ENCODE measurements at places on chromosomes 13 and 19. TPM values are rescaled to one million over a fixed set of nuclear protein-coding genes. Genes with fewer than 3 reads are reported as not detected.

Gene CCL25
- polyA plus RNA-seq, result not detected

Gene FARP1
- 0.44 TPM for polyA plus RNA-seq

Gene FXYD1
- 2.5 TPM for polyA plus RNA-seq

Gene ERICH6B
- polyA plus RNA-seq, result not detected

Gene CEACAM4
- polyA plus RNA-seq, result not detected

Gene ZNF439
- polyA plus RNA-seq, result not detected

Gene WDR88
- polyA plus RNA-seq, result not detected

DNA sequence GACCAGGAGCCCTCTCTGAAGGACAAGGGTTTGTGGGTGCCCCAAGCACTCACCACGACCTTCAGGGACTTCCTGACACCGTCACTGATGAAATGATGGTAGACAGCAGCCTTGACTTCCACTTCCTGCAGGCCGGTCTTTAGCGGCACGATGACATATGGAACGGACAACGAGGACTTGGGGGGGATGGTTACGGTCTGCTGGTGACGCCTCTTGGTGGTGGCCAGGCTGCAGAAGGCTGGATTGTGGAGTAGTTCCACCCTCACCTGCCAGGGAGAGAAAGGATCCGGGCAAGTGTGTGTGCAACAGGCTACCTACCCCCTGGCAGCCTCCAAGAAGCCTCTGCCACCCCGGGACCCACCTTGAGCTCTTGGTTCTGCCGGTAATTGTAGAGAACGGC lies 23.2 kb downstream of the C3 start:
- DNase-seq, result no peak

DNA sequence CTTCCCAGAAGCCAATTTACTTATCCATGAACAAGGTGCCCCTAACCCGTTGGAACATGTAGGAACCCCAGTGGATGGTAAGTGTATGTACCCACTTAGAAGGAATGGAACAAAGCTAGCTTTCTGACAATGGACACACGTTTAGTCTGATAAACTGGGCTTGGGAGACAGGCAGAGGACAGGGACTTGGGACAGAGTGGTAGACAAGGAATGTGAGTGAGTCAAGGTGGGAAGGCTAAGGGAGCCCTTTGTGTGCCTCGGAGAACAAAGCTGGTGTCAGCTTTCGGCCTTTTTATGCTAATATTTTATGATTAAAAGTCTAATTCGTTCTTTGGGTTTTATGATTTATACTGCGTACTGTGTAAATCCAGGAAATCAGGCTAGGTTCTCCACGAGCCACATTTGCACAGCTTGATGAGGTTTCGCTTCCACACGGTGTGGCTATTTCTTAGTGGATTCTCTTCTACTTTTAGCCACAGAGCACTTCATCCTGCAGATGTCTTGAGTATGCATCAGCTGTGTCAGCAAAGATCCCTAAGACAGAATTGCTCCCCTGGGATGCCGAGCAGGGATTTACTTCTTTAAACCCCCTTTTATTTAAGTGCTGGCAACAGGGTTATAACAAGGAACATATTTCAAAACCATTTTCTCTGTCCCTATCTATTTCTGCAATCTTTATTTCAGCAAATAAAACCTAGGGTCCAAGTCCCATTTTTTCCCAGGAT lies 258.5 kb downstream of the DLEU7 start:
- DNase-seq, result no peak

DNA sequence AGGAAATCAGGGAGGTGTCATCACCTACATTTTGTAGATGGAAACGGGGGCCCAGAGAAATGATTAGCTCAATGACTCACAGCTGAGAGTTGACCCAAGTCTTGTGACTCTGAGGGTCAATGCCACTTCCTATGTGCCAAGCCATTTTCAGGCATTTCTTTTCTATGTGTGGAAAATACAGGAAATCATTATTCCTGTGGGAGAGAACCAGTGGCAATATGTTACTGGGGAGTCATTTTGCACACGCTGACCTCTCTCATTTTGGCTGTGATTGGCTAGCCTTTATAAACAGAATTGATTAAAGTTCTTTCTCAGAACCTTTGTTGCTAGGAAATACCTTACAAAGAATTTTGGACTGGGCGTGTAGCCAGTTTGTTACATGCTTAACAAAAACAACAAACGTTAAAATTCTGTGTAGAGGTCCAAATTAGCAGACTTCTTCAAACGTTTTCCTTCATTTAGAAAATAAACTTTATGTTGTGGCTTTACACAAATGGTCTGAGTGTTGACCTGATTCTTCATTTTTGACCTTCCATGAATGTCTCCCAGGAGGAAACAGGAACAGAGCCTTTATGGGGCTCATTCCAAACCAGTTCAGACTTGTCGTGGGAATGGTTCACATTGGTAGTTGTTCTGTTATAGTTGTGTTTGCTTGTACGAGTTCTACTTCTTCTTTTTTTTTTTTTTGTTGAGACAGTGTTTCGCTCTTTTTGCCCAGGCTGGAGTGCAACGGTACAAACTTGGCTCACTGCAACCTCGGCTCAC lies 11.4 kb downstream of the PCCA start:
- DNase-seq, result no peak

DNA sequence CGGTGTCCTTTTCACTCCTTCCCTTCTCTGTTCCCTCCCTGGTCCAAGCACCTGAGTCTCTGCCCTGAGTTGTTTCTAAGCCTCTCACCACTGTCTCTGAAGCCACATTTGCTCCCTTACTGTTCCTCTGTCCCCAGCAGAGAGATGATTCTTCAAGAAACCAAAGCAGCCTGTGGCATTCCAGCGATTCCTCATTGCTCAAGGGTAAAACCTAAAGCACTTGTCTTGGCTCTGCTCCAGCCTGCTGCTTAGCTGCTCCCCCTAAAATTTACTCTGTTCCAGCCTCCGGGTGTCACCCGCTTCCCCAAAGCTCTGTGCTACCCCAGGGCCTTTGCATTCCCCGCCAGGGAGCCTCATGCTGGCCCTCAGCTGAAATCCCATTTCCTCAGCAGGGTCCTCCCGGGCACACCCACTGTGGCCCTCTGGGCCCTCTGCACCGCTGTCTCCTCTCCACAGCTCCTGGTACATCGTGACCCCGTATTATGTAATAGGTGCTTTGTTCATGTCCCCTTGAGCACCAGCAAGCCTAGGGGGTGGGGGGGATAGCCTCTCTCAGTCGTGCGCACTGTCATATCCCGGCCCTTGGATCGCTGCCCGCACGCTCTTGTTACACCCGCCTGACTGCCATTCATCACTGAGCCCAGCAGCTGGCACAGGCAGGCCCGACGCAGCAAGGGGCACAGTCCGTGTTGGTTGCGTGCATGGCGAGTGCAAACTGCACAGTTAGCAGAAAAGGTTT lies 15.8 kb downstream of the TECR start:
- DNase-seq, result no peak

- no peak for DNase-seq
These were observed 101.2 kb downstream of the IRS2 start for GRCh38 chr13:109685203-109685602.

DNA sequence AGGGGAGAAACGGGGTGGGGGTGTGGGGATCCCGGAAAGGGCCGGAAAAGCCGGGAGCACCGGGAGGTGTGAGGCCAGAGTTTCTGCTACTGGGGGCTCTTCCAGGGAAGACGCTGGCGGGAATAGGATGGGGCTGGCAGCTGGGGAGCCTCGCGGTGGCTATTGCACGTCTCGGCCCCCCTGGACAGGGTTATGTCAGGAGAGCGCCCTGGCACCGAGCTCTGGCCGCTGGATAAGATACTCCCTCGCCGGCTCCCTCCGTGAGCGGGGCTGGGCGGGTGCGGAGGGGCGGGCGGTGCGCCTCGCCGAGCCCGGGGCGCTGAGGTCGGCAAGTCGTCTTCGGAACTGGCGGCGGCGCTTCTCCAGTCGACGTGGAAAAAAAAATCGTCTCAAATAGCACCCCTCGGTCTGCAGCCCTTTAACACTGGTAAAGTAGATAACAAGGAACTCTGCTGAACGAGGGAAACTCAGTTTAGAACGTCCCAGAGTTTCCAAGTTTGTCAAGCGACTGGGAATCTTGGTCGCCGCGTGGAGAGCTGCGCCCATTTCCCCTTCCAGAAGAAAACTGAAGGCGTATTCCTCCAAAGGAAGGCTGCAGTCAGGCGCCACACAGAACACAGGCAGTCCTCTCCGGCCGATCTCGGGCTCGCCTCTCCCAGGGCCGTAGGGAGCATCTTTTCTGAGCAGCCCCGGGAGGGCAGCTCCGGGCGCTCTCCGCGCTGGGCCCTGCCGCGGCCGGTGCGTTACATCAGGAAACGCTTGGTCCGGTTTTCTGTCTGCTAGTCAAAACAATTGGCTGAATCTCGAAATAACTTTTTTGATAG lies 115.1 kb downstream of the KCNRG start:
- DNase-seq, result peak; percentile 33

GRCh38 chr13:73880365-73880764 lies 253.8 kb downstream of the KLF12 start:
- no peak for DNase-seq

- no peak for DNase-seq
These were observed 36.9 kb downstream of the GADD45B start for GRCh38 chr19:2512523-2513431.

GRCh38 chr19:2051773-2052704 lies 995 bp upstream of the MKNK2 start:
- peak; percentile 83 for DNase-seq

GRCh38 chr19:4343370-4344307 lies at the start of gene MPND:
Gene MPND, plus strand, starts transcription at chr19:4343562. Its CDS starts 32 bp downstream, at chr19:4343594.
- peak; percentile 88 for DNase-seq

GRCh38 chr19:19145684-19146608 lies 7.7 kb upstream of the TMEM161A start:
- DNase-seq, result peak; percentile 82

- no peak for DNase-seq
These were observed 147.2 kb upstream of the ZNF507 start for GRCh38 chr19:32197896-32198882.

DNA sequence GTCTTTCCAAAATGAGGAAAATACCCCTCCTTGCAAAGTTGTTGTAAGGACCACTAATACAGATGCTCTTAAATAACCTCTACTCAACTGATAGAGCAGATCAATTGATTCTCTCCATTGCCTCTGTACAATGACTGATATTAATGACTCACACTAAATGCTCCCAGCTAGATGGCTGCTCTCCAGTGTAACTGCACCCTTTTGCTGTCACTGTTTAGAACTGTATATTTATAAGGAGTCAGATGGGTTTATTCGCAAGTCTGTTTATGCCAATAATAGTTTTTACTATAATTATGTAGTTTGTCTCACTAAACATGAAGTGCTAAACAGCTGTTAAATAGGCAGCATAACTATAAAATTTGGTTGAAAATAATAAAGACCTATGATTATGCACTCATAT lies 21.0 kb upstream of the N4BP2L1 start:
- DNase-seq, result no peak

DNA sequence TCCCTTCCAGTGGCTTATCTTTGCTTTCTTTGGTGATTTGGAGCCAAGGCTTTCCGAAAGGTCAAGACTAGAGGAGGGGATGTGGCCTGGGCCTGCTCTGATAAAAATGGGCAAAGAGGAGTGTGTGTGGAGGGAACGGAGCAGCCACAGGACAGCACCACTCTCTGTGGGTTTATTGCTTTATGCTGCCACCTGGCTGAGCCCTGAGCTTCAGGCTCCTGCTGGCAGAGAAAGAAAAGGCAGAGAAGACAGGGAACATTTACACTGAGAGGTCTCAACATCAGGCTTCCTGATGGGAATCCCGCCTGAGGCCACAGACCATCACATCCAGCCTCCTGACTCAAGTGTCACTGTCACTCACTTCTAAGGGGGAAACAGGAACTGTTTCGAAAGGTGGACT lies 9.2 kb upstream of the GSX1 start:
- DNase-seq, result no peak

GRCh38 chr13:79389026-79389425 lies 17.0 kb downstream of the RBM26 start:
- no peak for DNase-seq

- no peak for DNase-seq
These were observed 311.3 kb downstream of the KLF12 start for GRCh38 chr13:73822668-73823592.

GRCh38 chr19:9362905-9363304 lies at the start of gene ZNF177:
Gene ZNF177, plus strand, starts transcription at chr19:9363013. Its CDS starts 15,299 bp downstream, at chr19:9378312.
- no peak for DNase-seq

DNA sequence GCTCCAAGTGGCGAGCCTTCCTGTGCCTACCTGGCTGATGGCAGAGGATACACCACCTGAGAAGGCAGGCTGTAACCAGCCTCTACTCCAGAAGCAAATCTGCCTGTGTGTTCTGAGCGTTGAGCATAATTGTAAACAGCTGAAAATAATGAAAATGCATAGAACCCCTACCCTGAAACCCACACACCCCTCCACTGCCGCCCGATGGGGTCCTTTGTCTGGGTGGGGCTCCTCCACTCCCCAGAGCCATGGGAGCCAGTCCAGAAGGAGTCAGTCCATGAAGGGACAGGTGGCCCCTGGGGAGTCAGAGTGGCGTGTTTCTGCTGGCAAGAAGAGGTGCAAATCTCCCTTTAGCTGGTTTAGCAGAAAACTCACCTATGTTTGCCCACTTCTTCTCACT lies 8.0 kb upstream of the SOX1 start:
- no peak for DNase-seq

DNA sequence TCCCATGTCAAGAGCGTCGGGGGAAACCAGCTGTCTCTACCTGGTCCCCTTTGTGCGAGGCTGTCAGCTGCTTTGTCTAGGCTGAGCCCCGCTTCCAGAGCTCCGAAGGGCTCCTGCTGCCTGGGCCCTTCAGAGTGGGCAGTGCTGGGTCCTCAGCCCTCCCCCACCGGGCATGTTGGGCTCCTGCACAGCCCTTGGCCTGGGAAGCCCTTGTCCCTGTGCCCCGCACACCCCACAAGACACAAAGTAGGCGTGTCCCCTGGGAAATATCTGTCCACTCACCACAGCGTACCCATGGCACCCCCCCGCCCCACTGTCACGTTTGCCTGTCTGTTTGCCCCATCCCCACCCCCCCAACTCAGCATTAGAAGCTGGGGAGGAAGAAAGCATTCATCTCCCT lies 39.6 kb upstream of the RANBP3 start:
- DNase-seq, result no peak

DNA sequence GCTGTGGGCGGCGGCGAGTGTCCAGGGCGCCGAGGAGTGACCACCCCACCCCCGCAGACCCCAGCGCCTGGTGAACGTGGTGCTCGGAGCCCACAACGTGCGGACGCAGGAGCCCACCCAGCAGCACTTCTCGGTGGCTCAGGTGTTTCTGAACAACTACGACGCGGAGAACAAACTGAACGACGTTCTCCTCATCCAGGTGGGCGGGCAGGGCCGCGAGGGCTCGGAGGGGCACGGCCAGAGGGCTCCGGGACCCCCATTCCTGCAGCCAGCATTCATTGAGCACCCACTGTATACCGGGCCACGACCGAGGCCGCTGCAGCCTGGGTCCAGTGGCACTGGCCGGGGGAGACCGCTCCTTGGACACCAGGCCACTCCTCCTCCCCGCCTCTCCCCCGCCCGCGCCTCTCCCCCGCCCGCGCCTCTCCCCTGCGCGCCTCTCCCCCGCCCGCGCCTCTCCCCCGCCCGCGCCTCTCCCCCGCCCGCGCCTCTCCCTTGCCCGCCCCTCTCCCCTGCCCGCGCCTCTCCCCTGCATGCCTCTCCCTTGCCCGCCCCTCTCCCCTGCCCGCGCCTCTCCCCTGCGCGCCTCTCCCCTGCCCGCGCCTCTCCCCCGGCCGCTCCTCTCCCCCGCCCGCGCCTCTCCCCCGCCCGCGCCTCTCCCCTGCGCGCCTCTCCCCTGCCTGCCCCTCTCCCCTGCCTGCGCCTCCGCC lies 3.2 kb downstream of the PRTN3 start:
- DNase-seq, result no peak

Data from naive B cell (primary cell).